ENCODE measurements at places on chromosomes 3 and 15.

- no peak for DNase-seq
Observed at GRCh38 chr3:16081661-16082060, 92.8 kb upstream of the GALNT15 start.

- no peak for DNase-seq
Observed at GRCh38 chr3:185539934-185540333, 12.5 kb downstream of the LIPH start.

DNA sequence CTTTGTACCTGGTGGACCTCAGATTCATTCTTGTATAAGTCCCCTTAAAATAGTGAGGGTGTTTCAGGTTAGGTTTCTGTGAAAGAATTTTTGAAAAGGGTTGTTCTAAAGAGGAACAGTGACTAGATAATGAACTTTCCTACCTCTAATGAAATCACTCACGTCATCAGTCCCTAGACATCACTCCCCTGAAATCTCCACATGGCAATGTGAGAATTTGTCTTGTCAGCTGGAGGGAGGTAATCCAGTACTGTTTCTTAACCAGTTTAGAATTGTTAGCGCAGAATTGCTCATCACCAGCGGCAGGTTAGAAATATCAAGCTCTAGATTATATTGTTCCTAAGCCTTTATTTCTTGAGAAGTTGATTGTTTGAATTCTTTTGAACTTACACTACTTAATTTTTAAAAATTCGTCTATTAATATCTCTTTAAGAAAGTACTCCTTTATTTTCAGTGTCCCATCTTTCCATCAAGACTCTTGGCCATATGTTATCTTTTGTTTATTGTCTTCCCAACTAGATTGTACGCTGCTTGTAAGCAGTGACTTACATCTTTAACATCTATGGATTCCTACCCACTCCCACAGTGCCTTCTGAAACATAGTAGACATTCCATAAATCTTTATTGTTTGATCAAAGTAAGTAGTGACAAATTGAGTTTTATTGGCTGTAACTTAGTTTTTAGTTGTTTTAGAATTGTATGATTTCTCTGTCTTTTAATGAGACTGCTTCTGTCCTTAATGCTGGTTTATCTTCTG is 52.8 kb downstream of the RASA2 start:
- no peak for DNase-seq

- DNase-seq = no peak
Observed at GRCh38 chr15:69606921-69607500, 154.4 kb downstream of the RPLP1 start.

- DNase-seq = no peak
Observed at GRCh38 chr15:89998141-89998661, 2.9 kb upstream of the ZNF710 start.

DNA sequence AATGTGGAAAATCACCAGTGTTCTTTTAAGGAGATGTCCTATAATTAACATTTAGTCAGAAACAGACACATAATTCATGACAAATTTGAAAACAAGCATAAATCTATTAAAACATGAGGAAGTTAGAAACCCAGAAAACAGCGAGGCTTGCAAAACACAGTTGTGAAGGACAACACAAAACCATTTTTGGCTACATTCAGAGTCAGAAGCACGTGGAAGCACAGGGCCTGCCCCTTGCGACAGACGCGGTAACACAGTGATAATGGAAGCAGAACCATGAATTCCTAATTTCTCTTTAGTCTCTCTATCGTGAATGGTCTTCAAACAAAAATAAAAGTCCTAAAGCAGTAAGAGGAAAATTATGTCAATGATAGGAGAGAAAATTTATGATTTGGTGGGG is 12.2 kb downstream of the NCEH1 start:
- DNase-seq = no peak

- no peak for DNase-seq
Observed at GRCh38 chr15:76149291-76149915, 89.6 kb downstream of the TMEM266 start.

- DNase-seq = no peak
Observed at GRCh38 chr15:39579487-39580116, 1.3 kb upstream of the THBS1 start.

- DNase-seq = no peak
Observed at GRCh38 chr3:8278448-8278847, 223.2 kb upstream of the LMCD1 start.

GRCh38 chr3:42443292-42443691 is 32.9 kb upstream of the LYZL4 start:
- no peak for DNase-seq

DNA sequence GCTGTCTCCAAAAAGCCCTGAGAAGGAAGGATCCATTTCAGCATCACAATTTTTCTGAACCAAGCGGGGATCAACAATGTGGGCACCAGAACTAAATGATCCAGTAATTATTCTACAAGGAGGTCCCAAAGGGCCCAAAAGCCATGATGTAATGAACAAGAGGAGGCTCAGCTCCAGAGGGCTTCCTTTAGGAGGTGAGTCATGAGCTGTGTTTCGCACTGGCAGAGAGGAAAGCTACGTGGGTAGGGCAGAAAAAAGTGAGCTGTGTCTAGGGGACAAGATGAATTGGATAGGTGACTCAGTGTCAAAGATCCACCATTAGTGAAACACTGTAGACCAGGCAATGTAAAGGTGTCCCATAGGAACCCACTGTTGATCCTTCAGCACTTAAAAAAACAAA is 113.4 kb downstream of the RORA start:
- no peak for DNase-seq

- DNase-seq = no peak
Observed at GRCh38 chr15:35505809-35506208, 40.2 kb downstream of the DPH6 start.

DNA sequence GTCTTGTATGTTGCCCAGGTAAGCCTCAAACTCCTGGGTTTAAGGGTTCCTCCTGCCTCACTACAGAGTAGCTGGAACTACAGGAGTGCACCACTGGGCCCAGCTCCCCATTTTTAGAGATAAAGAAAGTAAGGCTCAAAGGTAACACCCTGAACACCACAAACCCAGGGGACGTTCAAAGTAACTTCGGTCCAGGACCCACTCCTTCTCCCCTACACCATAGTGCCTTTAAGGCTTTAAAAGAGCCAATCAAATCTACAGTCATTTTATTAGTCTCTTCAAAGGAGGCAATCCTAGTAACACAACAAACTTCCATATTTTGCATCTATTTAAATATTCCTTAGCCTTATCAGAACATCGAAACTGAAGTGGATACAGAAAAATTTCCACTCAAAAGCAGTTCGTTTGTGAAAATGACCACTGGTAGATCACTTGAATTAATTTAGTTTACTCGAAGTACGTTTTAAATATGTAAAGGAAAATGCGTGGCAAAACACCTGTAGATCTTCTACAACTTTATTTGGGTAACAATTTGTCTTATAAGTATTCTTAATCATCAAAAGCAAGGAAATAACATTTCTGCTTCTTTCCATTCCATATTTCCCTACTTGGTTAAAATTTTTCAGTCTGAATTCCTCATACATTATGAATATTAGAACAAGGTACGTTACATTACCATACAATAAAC is 1.8 kb downstream of the STAG1 start:
- DNase-seq = no peak

GRCh38 chr3:15102836-15103235 is 3.9 kb upstream of the RBSN start:
- DNase-seq = no peak

DNA sequence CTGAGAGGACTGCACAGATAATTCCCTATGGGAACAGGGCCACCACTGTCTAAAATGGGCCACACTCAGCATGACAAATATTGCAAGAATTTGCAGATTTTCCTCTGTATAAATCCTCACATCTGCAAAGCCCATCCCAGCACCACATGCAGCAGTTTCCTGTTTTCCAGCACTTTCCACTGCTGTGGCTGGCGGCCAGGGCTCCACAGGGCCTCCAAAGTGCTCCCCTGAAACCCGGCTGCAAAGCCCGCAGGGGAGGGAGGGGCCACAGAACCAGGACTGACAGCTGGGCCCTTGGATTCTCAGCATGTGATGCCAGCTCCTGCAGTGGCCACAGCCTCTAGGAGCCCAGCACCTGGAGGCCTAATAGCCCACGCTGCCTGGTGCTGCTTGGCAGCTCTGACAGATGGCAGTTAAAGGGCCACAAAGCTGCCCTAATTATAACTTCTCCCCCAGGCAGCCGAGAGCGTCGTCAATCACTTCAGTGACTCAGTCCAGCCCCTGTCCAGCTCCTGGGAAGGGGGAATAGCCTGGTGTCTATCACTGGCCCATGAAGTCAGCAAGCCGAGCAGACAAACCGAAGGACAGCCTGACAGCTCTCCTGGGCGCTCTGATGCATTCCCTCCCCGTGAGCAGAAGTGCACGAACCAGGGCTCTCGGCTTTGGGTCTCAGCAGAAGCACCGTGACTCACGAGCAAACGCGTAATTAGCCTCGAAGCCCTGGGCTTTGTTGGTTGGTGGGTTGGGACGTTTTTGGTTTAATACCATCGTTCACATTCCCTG is 4.7 kb downstream of the LRRC15 start:
- no peak for DNase-seq

- no peak for DNase-seq
Observed at GRCh38 chr3:113867506-113867905, 28.9 kb downstream of the GRAMD1C start.

DNA sequence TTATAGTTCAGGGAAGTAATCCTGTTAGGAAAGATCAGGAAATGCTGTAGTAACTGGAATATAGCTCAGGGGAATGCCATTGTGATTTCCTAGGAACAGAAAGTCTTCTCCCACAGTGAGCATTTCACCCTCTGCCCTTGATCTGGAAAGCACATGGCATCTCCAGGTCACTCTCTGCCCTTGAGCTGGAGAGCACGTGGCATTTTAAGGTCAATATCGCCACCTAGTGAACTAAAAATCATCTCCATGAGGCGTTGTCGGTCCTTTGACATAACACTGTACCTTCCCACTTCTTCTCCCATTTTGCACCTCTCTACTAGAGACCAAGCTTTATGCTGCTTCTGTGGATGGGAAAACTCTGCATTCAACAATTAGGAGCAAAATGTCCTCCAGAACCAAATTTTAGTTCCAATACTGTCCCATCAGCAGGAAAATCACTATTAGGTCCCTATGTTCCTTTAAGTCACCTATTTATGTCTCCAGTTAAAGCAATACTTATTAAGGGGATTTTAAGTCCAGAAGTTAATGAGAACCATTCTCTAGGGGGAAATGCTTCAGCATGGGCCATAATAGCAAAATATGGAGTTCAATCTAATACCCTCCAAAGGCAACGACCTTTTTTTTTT is 54.7 kb upstream of the GK5 start:
- DNase-seq = peak; percentile 8

- no peak for DNase-seq
Observed at GRCh38 chr15:89139613-89140499, 51.6 kb downstream of the ABHD2 start.

- no peak for DNase-seq
Observed at GRCh38 chr15:92920595-92921161, 20.6 kb downstream of the CHD2 start.

- no peak for DNase-seq
Observed at GRCh38 chr3:11155341-11156025, 1.2 kb downstream of the HRH1 start.

DNA sequence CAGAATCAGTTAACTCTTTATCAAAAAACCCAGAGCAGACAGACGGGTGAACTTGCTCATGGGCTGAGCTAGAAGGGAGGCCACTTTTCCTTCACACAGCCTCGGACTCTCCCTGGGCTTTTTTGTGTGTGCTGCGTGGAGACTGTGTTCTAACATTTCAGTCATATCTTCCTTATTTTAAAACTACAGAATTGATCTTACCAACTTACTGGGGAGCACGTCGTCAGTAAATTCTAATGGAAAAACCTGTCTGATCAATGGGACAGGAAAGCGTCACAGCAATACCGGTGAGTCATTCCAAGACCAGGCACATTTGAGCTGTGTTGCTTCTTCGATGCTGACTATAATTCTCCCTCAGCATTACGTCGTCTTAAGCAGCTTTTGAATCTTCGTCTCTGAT is 145.1 kb downstream of the LPP start:
- DNase-seq = no peak

DNA sequence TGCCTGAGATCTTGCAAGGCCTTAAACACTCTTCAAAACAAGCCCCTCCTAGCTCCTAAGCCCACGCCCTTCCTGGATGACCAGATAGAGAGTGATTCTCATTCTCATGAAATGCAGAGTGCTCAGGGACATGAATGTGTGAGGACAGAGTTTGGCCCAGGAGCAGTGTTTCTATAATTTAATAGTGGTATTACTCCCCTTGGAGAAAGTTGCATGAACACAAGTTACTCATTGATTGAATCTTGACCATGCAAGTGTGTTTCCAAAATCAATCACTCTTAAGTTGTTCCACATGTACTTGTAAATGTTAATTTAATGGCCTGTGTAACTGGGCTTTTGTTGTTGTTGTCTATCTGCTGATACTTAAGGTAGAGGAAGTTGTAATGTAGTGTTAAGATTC is 181.6 kb downstream of the ADAMTSL3 start:
- no peak for DNase-seq

DNA sequence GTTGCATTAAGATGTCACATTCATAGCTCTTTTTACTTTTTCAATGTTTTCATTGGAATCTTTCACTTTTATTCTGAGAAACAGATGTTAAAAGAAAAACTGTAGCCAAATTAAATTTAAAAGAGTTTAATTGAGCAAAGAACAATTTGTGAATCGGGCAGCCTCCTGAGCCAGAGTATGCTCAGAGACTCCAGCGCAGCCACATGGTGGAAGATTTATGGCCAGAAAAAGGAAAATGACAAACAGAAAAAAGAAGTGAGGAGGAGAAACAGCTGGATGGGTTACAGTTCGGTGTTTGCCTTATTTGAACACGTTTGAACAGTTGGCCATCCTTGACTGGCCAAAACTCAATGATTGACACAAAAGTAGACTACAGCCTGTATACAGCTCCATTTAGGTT is 33.8 kb upstream of the RAB11A start:
- DNase-seq = no peak

DNA sequence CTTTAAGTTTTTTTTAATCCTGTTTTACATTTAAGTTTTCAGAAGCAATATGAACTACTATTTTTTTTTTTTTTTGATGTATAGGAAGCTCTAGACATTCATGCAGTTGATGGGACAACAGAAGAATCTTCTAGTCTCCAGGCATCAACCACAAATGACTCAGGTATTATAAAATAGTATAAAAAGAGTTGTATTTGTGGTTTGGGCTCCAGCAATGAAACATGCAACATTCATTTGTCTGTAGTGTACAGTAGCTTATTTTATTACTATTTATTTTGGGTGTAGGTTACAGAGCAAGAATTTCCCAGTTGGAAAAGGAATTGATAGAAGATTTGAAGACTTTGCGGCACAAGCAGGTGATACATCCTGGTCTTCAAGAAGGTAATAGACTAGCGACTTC is 38.6 kb downstream of the MGA start:
- DNase-seq = no peak

GRCh38 chr15:41905036-41905793 is 11.4 kb upstream of the SPTBN5 start:
- DNase-seq = no peak

GRCh38 chr3:37492977-37493471 is 318.6 kb upstream of the LRRFIP2 start:
- DNase-seq = no peak

- DNase-seq = no peak
Observed at GRCh38 chr15:50911621-50912020, 3.1 kb downstream of the AP4E1 start.

- DNase-seq = no peak
Observed at GRCh38 chr15:80831606-80832224, 52.5 kb downstream of the CEMIP start.

Measured in T-helper 9 cell (primary cell).